ENCODE measurements at places on chromosomes 1 and 21.
A peak's percentile ranks its signal among the peaks of the same experiment; 100 is the strongest.

DNA sequence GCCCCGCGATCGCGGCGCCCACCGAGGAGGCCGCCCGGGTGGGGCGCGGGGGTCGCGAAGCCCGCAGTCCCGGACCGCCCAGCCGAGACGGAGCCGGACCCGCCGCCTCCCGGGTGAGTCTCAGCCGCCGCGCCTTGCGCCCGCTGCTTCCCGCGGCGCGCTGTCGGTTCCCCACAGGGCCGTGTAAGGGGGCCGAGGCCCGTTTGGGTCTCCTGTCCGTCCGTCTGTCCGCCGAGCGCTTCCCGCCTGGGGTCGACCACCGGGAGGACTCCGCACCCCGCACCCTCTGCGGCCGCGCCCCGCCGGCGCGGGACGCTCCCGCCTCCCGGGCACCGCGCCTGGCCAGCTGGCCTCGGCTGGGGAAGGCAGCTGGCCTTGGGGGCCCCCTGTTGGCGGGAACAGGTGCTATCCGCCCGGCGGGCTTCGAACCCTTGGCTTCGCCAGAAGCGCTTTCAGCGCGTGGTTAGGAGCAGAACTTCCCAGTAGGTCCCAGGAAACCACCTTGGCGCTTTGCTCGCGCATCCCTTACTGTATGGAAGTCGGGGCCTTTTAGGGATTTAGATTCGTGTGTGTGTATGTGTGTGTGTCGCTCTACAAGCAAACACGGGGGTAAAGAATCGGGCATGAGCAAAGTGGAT is 414 bp downstream of the TMEM51 start:
- peak; percentile 21 for DNase-seq

DNA sequence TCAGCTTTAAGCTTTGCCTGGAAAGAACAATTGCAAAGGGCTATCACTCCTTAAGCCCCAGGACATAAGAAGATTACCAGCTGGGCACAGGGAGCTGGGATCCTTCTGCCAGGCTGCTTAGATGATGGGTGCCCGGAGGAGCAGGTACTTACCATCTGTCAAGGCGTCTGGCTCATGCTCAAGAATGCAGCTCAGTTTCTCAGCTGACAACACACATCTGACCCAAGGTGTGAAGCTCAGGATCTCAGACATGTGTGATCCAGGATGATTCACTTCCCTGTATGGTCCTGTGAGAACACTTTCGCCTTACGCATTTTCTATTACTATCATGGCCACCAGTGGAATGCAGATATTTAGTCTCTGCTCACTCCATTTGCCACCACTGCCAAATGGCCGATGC is 14.7 kb upstream of the DISC1 start:
- DNase-seq: no peak

- DNase-seq: no peak
Measured at GRCh38 chr1:219542828-219543518, 69.9 kb downstream of the ZC3H11B start.

DNA sequence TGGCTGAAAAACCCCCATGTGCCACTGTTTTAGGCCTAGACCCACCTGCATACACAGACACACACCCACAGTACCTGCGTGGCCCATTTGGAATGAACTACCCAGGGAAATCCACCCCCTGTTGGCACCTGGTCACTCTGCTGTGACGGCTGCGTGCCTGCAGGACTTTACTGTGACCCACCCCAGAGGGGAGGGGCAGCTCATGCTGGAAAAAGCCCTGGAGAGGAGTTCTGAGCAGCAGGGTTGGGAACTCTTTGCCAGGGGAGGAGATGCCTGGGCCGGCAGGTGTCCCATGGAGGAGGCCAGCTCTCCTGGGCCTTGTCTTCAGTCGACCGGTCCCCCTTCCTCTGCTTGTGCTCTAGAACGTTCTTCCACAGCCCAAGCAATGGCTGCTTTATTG is 87.3 kb upstream of the CSF3R start:
- no peak for DNase-seq

DNA sequence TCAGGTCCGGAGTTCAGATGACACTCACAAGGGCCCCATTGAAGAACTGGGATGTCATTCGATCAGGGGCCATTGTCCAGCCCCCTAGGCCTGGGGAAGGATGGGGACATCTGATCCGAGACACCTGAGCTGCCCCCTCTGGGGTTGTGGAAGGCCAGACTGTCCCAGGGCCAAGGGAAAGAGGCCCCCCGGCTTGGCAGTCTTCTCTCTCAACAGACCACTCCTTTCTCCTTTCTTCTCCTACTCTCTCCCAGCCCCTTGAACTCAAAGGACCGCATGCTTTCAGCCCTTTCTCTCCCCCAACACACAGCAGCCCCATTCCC is 1.1 kb downstream of the S100A1 start:
- DNase-seq: no peak

GRCh38 chr21:39666681-39667315 is 54.1 kb downstream of the B3GALT5 start:
- no peak for DNase-seq

DNA sequence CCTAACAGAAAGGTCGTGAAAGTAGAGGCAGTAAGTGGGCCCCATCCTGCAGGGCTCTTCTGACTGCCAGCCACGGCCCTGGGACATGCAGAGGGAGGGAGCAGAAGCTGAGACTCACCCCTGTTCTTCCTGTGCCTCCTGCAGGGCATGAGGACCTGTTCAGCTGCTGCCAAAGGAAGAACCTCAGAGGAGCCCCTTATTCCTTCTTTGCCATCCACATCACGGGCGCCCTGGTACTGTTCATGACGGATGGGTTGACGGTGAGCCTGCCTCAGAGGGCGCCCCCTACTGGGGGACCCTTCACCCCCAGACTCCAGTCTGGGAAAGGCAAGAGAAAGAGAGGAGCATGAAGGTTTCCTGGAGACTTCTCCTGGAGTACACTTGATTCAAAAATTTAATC is 47.1 kb downstream of the ELK4 start:
- no peak for DNase-seq

GRCh38 chr1:55047611-55048010 is 8.3 kb downstream of the PCSK9 start:
- DNase-seq: no peak

- DNase-seq: no peak
Measured at GRCh38 chr1:118989006-118989815, 1.1 kb upstream of the TBX15 start.

DNA sequence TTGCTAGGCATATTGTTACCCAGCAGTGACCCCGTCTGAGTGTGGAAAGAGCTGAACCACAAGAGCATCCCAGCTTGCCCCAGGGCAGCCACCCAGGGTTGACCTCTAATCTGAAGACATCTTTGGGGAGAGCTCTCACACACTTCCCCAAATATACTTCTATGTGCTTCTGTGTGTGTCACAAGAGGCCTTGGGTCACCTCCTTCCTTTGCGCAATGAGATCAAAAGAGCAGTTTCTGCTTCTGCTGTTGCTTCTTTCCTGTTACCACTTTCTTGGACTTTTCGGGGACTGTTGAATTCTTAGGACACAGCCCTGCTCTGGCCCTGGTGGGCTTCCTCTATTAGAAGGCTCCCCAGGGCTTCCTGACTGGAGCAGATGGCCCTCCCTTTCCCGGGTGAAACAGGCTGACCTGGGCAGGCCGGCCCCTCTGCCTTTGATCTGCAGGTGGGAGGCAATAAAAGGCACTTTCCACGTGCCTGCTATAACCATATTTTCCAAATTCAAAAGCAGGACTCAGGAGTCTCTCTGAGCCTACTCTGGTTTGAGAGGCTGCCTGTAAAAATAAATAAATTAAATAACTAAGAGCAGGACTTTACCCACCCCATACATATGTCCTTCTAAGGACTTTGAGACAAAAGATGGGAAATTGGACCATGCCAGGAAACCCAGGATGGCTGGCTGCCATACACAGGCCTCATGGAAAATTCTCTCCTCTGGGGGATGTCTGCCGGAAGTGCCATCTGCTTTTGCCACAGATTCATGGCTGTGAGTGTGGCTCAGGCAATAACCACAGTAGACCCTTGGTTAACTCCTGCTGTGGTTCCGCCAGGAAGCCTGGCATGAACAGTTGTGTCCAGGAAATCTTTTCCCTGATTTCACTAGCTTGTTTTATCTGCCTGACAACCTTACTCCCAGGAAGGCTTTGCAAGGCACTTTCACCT is 28.3 kb upstream of the RCSD1 start:
- DNase-seq: no peak

GRCh38 chr1:8356256-8357209 is 38.6 kb downstream of the SLC45A1 start:
- no peak for DNase-seq

- DNase-seq: peak; percentile 29
Measured at GRCh38 chr1:202192770-202193613, 607 bp upstream of the LGR6 start.

DNA sequence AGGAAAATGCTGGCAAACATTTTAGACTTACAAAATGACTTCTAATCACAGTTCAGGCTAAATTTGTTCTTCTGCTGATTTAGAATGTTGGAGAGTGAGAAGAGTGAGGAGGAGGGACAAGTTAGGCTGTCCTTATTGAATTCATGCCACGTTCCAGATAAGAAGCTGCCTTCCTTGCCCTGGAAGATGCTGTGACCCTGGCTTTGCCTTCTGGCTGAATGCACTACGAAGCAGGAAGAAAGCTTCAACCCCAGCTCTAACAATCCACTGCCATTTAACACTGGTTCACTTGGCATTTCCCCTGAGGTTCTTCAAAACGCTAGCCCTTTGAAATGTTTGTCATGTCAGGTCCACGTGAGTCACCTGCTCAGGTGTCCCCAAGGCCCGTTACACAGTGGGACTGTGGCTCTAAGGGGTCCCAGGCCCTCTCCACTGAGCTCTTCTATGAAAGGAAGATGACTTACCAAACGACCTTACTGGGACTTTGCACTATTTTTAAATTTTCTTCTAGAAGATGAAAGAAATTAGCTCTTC is 30.0 kb upstream of the LRRC8C start:
- DNase-seq: no peak

DNA sequence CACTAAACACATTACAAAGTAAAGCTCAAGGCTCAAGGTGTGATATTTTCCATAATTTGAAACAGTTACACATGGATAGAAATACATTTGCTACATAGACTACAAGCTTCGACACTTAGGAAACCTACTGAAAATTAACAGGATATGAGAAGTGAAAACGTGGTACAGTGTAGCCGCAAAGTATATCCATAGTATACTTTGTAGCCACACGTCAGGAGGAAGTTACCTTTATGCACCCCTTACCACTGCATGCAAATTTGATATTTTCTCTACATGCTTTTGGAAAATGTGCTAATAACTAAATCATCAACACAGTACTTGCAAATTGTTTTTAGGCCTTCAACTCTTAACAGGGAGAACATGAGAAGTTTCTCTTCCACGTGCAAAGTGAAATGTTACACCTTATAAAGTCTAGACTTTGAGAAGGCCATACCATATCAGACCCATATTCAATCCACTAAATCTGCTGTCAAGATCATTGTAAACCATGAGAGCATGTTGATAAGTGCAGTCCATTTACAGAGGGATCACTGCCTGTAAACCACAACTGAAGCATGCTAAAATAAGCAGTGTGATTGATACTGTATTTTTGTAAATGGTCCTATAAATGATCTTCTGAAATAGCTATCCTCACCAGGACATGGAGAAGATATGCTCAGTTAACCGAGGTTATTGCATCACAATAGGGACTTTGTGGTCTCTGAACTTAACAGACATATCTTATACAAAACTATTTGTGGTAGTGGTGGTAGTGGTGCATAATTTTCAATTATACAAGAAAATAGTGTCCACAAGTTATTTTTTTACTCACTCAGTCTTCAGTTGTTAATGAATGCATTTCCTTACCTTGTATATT is 64.7 kb downstream of the VAV3 start:
- DNase-seq: no peak

GRCh38 chr1:181910905-181911304 is 150.6 kb downstream of the ZNF648 start:
- DNase-seq: no peak

- no peak for DNase-seq
Measured at GRCh38 chr1:117284399-117285215, 73.9 kb upstream of the VTCN1 start.

DNA sequence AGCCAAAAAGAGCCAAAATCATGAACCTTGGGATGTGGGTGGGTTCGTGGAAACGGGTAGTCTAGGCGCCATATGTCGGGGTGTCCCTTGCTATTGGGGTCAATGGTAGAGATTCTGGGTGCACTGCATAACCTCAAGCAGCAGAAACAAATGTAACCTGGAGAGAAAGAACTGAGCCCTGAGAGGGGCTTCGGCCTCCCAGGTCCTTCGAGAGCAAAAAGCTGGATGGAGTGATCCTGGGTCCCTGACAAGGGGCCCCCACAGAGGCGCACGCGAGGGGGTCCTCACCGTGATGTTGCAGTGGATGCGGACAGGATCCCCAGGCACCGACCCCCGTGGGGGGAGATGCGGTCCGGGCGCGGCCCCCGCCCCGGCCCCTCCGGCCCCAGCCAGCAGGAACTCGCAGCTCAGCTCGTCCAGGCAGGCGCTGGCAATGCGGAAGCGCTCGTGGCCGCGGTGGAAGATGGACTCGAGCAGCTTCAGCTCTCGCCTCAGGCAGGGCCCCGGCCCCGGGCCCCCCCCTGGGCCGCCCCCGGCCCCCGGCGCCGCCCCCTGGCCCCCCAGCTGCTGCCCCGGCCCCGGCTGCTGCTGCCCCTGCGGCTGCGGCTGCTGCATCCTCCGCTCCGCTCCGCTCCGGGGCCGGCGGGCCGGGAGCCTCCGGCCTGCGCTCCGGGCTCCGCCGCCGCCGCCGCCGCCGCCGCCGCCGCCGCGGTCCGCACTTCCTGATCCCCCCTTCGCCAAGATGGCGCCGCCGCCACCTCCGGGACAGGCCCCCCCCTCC is at the start of gene UBE2Q1:
TSS of gene UBE2Q1 (minus strand) at position 724 of the 781 bp plus-strand sequence. CDS start at position 615, 109 bp downstream.
- DNase-seq: peak; percentile 7

- no peak for DNase-seq
Measured at GRCh38 chr1:236275061-236275460, 6.7 kb downstream of the ERO1B start.

DNA sequence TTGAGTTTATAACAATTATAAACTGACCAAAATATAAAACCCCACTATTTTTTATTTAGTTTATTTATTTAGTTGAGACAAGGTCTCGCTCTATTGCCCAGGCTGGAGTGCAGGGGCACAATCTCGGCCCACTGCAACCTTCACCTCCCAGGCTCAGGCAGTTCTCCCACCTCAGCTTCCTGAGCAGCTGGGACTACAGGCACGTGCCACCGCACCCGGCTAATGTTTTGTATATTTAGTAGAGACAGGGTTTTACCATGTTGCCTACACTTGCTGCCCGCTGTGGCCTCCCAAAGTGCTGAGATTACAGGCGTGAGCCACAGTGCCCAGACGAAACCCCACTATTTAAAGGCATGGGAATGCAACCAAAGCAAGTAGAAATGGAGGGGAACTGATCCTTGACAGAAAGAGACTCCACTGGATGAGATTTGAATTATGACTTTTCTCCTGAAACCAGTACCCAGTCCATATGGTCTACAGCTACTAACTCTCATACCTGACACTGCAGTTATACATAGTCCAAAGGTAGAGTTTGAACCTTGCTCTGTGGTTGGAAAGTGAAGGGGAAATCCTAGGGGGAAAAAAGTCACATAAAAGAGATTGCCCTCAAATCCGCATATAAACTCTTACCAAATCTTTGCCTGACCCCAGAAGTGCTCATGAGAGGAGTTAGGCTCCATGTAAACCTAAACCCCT is 11.3 kb downstream of the LRRC8C start:
- DNase-seq: no peak

DNA sequence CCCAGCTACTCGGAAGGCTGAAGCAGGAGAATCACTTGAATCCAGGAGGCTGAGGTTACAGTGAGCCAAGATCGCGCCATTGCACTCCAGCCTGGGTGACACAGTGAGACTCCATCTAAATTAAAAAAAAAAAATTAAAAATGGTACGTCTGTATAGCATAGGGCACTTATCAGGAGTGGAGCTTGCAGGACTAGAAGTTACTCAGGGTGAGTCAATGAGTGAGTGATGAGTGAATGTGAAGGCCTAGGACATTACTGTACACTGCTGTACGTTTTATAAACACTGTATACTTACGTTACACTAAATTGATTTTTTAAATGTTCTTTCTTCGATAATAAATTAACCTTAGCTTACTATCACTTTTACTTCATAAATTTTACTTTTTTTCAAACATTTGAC is 183.6 kb downstream of the NR5A2 start:
- DNase-seq: no peak
